Muscle of leg (tissue), 16 donors: ENCODE measurements at places on chromosomes 1 and 21. TPM values are rescaled to one million over a fixed set of nuclear protein-coding genes. Genes with fewer than 3 reads are reported as not detected.
A peak's percentile ranks its signal among the peaks of the same experiment; 100 is the strongest.

- H3K36me3 ChIP-seq, result no peaks in the 10 kb centered on the region
- peak; percentile 83 for DNase-seq
- no peak overlapping the region for H3K4me3 ChIP-seq
- peak overlapping the region; percentile 82 for H3K27ac ChIP-seq
These were observed 19.6 kb downstream of the TMCC2 start for GRCh38 chr1:205247130-205247921.

PRELP gene
- 1.5 TPM for total RNA-seq

ITGB2 gene
- total RNA-seq, result 8.0 TPM

DNA sequence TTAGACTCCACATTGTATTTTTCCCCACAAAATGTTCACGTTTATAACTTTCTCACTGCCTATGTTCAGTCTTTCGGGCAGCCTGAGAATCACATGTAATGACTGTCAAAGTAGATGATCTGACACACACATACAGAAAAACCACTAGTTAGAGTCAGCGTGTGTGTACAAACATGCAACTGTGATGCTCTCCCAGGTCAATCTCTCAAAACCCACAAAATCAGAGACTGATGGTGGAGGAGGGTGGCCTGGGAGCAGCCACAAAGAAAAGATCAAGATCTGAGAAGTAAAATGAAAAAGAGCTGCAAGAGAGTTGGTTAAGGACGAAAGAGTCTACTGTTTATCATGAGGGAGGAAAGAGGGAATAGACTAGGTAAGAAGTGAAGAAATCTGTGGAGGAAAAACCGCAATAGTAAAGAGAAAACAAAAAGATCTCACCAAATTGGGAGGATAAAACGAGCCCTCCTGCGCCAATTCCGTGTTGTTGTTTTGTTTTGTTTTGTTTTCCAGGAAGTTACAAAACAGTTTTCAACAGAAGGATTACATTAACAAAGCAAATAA is 2.3 kb downstream of the EGLN1 start:
- peaks cover 12% of the 10 kb centered on the region for H3K4me1 ChIP-seq
- peak overlapping the region; percentile 82 for H3K4me3 ChIP-seq
- DNase-seq, result peak; percentile 12
- H3K27me3 ChIP-seq, result no peaks in the 10 kb centered on the region
- H3K36me3 ChIP-seq, result no peaks in the 10 kb centered on the region
- H3K27ac ChIP-seq, result peak overlapping the region; percentile 92

B4GALT2 gene
- total RNA-seq, result 52.4 TPM

DLGAP3 gene
- total RNA-seq, result 0.22 TPM

FCRL1 gene
- total RNA-seq, result 0.09 TPM

DNA sequence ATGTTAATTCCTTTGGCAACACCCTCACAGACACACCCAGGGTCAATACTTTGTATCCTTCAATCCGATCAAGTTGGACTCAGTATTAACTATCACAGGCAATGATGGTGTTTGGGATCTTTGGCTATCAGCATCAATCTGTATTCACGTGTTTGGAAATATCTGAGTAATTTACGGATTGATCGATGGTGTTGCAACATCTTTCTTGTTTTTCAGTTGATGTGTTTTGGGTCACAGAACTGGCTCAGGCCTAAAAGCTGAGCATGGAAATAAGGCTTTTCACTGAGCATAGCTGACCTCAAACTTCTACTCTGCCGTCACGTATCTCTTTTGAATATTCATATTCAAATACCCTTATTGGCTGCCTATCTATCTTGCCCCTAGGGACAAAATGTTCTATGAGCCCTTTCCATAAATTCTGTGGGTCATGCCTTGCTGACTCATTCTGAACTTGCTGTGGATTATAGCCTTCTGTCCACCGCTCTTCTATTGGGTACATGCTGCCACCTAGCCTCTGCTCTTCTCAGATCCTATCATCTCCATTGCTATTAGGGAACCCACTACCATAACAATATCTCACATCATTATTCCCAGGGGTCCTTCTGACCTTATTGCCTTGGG is 156.0 kb downstream of the PDE4B start:
- no peaks in the 10 kb centered on the region for H3K4me1 ChIP-seq
- H3K4me3 ChIP-seq, result no peak overlapping the region
- DNase-seq, result no peak
- H3K36me3 ChIP-seq, result no peaks in the 10 kb centered on the region
- H3K27ac ChIP-seq, result no peak overlapping the region
- H3K27me3 ChIP-seq, result no peaks in the 10 kb centered on the region

C1orf87 gene
- total RNA-seq, result 0.71 TPM

DNA sequence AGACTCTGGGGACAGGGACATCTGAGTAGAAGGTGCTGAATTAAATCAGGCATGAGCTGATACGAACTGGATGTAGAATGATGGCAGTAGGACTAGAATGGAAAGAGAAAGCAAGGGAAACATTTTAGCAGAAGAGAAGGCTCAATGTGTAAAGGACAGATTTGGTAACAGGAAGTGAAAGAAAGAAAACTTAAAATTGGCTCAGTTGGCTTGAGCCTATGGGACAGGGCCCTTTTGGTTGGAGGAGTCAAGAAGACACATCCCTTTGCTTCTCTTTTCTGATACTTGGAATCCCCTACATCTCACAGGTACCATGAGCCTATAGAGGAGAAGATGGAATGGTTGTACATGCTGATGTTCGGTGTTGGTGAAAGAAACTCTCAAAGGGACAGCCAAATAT is 300.6 kb upstream of the PLXNA2 start:
- H3K4me3 ChIP-seq, result no peak overlapping the region
- no peaks in the 10 kb centered on the region for H3K27me3 ChIP-seq
- H3K4me1 ChIP-seq, result no peaks in the 10 kb centered on the region
- no peak for DNase-seq

DNA sequence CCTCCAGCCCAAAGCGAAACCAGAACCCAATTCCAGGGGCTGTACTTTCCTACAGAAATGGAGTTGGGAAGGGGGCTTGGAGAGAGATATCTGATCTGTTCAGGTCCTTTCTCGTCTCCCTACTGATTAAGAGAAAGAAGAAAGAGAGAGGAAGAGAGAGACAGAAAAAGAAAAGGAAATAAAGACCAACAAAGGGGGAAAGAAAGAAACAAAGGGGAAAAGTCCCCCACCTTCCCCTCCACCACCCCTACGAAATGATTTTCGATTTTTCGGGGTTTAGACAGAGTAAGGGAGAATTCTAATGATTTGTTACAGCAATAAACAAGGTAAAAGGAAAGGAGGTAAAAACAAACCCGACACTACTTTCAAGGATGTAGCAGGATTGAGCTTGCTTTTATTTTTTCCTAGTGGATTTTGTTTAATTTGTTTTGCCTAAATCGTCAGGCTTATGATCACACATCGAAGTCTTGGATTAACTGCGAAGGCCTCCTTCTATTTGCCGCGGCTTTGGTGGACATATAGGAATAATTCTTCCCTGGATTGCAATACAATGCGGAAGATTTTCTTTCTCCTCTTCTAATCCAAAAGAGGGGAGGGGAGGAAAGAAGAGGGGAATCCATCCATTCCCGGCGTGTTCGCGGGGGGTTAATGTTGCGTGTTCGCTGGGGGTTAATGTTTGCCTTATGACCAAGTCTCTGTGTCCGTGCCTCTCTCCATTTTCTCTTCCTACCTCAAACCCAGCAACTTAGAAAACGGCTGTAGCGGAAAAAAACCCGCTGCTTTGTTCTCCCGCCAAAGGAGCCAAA is 1.9 kb downstream of the TAL1 start:
- no peaks in the 10 kb centered on the region for H3K36me3 ChIP-seq
- peak overlapping the region; percentile 33 for H3K4me3 ChIP-seq
- H3K4me1 ChIP-seq, result peaks cover 27% of the 10 kb centered on the region
- peaks cover 97% of the 10 kb centered on the region for H3K27me3 ChIP-seq
- peak overlapping the region; percentile 86 for H3K27ac ChIP-seq

DNA sequence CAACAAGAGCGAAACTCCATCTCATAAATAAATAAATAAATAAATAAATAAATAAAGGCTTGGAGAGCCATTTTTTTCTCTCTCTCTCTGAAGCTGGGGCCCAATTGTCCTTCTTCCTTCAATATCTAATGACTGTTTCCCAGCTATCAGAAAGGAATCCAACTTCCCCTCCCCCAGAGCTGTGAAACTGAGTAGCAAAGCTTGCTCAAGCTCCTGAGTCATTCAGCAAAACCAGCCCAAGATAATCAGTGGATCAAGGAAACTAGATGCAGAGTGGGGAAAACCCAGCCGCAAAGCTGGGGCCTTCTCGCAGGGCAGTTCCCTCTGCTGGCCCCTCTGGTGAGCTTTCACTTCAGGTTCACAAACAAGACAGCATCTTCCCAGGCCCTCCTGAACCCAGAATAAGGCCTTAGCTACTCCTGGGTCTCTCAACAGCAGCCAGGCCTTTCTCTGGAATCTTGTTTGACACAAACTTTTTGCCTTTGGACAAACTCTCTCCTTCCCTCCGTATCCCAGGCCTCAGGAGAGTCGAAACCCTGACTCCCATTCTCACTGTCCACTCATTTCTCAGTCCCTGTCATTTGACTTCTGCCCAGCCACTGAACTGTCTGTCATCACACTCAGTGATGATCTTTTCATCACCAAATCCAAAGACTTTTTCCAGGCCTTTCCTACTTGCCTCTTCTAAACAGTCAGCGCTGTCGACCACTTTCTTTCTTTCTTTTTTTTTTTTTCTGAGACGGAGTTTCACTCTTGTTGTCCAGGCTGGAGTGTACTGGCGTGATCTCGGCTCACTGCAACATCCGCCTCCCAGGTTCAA is 18.0 kb upstream of the PTP4A2 start:
- peaks cover 24% of the 10 kb centered on the region for H3K4me1 ChIP-seq
- no peaks in the 10 kb centered on the region for H3K36me3 ChIP-seq
- H3K27me3 ChIP-seq, result no peaks in the 10 kb centered on the region
- DNase-seq, result peak; percentile 92
